HT1080 (cell line): ENCODE measurements at places on chromosomes 13 and 19. TPM values are rescaled to one million over a fixed set of nuclear protein-coding genes. Genes with fewer than 3 reads are reported as not detected.

ANKLE1 gene
- 0.35 and 1.3 TPM in 2 replicates for total RNA-seq

CEACAM20 gene
- not detected in 2 replicates for total RNA-seq

OR7C1 gene
- not detected in 2 replicates for total RNA-seq

ZNF568 gene
- total RNA-seq, result 11.3 and 13.9 TPM in 2 replicates

CFAP97D2 gene
- not detected in 2 replicates for total RNA-seq

ZNF177 gene
- 0.19 TPM in 1 of 2 replicates, not detected in the other for total RNA-seq

NR1H2 gene
- 96.1 and 98.3 TPM in 2 replicates for total RNA-seq

DACH1 gene
- 0.07 and 0.29 TPM in 2 replicates for total RNA-seq

FOXA3 gene
- total RNA-seq, result 2.2 and 2.8 TPM in 2 replicates

LRRC4B gene
- total RNA-seq, result 0.03 and 0.08 TPM in 2 replicates

POU2F2 gene
- 2.6 and 5.4 TPM in 2 replicates for total RNA-seq

DPF1 gene
- 9.1 and 9.5 TPM in 2 replicates for total RNA-seq

MYCBP2 gene
- 39.3 and 41.3 TPM in 2 replicates for total RNA-seq

C13orf42 gene
- total RNA-seq, result not detected in 2 replicates

LRP3 gene
- 20.1 and 25.4 TPM in 2 replicates for total RNA-seq

FGF9 gene
- total RNA-seq, result 0.47 TPM in 1 of 2 replicates, not detected in the other

ZNF607 gene
- 0.80 and 1.0 TPM in 2 replicates for total RNA-seq

TGFBR3L gene
- total RNA-seq, result 0.70 and 2.2 TPM in 2 replicates

FBN3 gene
- not detected in 2 replicates for total RNA-seq

MCEMP1 gene
- not detected in 2 replicates for total RNA-seq

AP1M2 gene
- total RNA-seq, result 5.8 and 8.6 TPM in 2 replicates

HOMER3 gene
- 70.4 and 73.3 TPM in 2 replicates for total RNA-seq

SLITRK6 gene
- total RNA-seq, result 0.10 and 0.84 TPM in 2 replicates

IZUMO2 gene
- not detected in 2 replicates for total RNA-seq

DACT3 gene
- 0.60 and 1.1 TPM in 2 replicates for total RNA-seq

SULT2A1 gene
- total RNA-seq, result not detected in 2 replicates

ZIM2 gene
- total RNA-seq, result not detected in 2 replicates

PBX4 gene
- total RNA-seq, result not detected in 2 replicates

TMPRSS9 gene
- total RNA-seq, result not detected in 2 replicates

RINL gene
- total RNA-seq, result 5.2 and 5.3 TPM in 2 replicates

HCST gene
- total RNA-seq, result not detected in 2 replicates

PRX gene
- total RNA-seq, result not detected in 2 replicates

FAM124A gene
- total RNA-seq, result 1.6 and 1.7 TPM in 2 replicates

HCN2 gene
- total RNA-seq, result 0.27 and 0.37 TPM in 2 replicates

MAMSTR gene
- total RNA-seq, result 0.35 TPM in 1 of 2 replicates, not detected in the other

MISP gene
- 0.02 and 0.13 TPM in 2 replicates for total RNA-seq

FFAR2 gene
- total RNA-seq, result not detected in 2 replicates

MIA gene
- total RNA-seq, result 6.7 and 9.5 TPM in 2 replicates

NKPD1 gene
- total RNA-seq, result not detected in 2 replicates

ZNF541 gene
- total RNA-seq, result not detected in 2 replicates

PSG5 gene
- total RNA-seq, result 0.21 and 0.40 TPM in 2 replicates

ZNF571 gene
- total RNA-seq, result 0.03 and 0.34 TPM in 2 replicates

FXYD7 gene
- 0.66 and 1.7 TPM in 2 replicates for total RNA-seq

TMEM255B gene
- total RNA-seq, result 0.26 TPM in 1 of 2 replicates, not detected in the other

OSCAR gene
- total RNA-seq, result 0.19 and 1.2 TPM in 2 replicates

LGALS4 gene
- 0.11 TPM in 1 of 2 replicates, not detected in the other for total RNA-seq

B9D2 gene
- 6.1 and 9.4 TPM in 2 replicates for total RNA-seq

ZNF560 gene
- total RNA-seq, result 0.47 and 0.94 TPM in 2 replicates

CGB1 gene
- not detected in 2 replicates for total RNA-seq

NLRP9 gene
- not detected in 2 replicates for total RNA-seq

CASP14 gene
- total RNA-seq, result 0.11 TPM in 1 of 2 replicates, not detected in the other

STOML3 gene
- total RNA-seq, result not detected in 2 replicates

TBXA2R gene
- total RNA-seq, result 0.40 and 0.96 TPM in 2 replicates

LILRA1 gene
- total RNA-seq, result not detected in 2 replicates

CILP2 gene
- 0.10 TPM in 1 of 2 replicates, not detected in the other for total RNA-seq
